ENCODE measurements at places on chromosomes 7 and 10. TPM values are rescaled to one million over a fixed set of nuclear protein-coding genes. Genes with fewer than 3 reads are reported as not detected.

- DNase-seq = no peak
These were observed 11.8 kb downstream of the CEP41 start for GRCh38 chr7:130429019-130429418.

AGR2 gene
- total RNA-seq = not detected

DNA sequence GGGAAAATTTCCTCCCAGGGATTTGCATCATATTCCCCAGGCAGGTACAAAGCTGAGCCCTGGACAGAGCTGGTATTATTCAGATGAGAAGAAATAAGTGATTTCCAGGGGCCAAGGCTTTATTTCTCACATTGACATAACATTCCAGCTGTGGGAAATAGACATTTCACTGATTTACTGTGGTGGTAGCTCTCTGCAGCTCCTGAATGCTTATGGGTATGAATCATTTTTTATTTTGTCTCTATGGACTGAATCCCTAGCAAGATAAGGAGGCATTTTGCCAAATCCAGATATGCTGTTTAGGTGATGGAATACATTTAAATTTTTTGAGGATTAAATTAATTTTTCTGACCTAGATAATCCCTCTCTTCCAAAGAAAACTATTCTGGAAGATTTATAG lies 97.9 kb downstream of the MTPN start:
- no peak for DNase-seq

DNA sequence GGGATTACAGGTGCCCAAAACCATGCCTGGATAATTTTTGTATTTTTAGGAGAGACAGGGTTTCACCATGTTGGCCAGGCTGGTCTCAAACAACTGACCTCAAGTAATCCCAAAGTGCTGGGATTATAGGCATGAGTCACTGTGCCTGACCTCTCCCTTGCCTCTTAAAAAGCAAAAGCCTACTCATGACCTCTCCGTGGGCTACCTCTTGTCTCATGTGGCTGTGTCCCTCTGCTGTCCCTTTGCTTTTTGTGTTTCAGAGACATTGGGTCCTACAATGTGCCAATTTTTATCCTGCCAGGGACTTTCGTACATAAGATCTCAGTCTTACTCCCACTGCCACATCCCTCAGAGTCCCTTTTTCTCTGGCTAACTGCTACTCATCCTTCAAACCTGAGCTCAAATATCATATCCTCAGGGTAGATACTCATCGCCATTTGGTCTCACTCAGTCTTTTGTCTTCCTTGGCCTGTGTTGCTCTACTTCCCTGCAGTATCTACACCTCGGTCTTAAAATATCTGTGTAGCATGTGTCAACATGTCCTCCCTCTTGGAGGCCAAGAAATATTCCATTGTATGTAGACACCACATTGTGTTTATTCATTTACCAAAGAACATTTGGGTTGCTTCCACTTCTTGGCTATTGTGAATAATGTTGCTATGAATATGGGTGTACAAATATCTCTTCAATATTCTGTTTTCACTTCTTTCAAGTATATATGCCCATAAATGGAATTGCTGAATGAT lies 465.0 kb upstream of the KLF6 start:
- no peak for DNase-seq

NRG3 gene
- 8.9 TPM for total RNA-seq

DNA sequence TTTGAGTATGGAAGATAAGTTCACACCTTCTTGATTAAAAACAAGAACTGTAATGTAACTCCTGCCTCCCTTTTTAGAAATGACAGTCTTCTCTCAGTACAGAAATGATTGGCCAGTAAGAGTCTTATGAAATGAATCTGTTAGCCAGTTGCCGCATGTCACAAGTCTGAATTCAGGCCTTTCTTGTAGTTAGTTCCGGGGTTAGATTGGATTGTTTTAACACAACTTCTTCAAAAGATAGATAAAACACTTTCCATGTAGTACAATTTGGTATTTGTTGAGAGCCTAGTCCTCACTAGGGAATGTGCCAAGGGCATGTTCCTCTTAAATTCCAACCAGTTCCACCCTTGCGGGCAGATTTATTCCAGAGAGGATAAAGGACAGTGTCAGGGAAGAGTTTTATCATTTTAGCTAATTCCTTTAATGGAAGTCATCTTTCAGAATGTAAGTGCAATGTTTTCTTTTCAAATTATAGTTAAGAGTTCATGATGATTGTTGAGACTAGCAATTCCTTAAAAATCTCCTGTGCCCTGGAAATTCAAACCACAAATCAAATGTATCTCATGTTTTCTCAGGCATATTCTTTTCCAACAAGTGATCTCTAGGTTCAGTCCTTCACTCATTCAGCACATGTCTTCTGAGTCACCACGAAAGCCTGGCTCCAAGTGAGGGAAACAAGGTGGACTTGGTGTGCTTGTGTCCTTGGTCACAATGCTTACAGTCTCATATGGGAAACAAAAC lies 4.1 kb downstream of the FHIP2A start:
- DNase-seq = no peak

GRCh38 chr10:77350711-77351119 lies 286.9 kb downstream of the KCNMA1 start:
- peak; percentile 41 for DNase-seq

GRCh38 chr7:30771880-30772425 lies 736 bp downstream of the MINDY4 start:
- no peak for DNase-seq

DNA sequence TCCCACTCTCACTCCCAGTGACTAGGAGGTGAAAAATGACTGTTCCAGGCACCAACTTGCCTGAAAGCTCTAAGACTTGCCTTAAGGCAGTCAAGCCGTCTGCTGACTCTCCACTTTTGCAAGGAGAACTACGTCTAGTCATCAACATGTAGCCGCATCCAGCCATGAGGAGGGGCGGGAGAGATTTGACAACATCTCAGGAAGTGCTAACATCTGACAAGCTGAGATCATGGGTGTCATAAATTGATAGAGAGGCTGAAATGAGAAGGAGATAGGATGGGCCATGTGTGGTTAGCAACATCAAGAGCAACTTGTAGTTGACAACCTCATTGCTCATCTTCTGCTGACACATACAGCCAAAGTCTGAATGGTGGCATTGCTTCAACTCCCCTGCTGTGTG lies 9.0 kb upstream of the TBXAS1 start:
- no peak for DNase-seq

HMX3 gene
- total RNA-seq = not detected

- no peak for DNase-seq
These were observed 101.8 kb upstream of the MKLN1 start for GRCh38 chr7:131225619-131226513.

DNA sequence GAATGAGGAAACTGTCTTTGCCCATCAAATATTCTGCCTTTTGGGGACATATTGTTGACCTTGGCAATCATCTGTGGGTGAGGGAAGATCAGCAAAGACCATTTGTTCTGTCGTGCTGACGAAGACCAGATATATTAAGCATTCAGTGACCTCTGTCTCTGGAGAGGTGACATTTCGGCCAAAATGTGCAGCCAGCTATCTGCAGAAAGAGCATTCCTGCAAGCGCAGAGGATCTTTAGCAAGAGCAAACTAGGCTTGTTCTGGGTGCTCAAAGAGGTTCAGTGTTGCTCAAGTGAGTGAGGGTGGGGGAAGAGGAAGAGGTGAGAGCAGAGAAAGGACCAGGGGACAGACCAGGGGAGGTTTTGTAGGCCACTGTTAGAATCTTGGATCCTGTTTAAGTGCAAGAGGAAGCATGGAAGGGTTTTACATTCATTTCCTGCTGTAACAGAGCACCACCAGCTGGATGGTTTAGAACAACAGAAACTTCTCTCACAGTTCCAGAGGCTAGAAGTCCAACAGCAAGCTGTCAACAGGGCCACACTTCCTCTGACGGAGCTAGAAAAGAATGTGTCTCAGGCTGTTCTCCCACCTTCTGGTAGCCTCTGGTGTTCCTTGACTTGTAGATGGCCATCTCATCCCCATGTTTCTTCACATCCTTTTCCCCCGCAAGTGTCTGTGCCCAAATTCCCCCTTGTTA lies 11.2 kb downstream of the C10orf120 start:
- no peak for DNase-seq

LIMK1 gene
- 64.8 TPM for total RNA-seq

- no peak for DNase-seq
These were observed 70.2 kb downstream of the HTR7 start for GRCh38 chr10:90787393-90788198.

DNA sequence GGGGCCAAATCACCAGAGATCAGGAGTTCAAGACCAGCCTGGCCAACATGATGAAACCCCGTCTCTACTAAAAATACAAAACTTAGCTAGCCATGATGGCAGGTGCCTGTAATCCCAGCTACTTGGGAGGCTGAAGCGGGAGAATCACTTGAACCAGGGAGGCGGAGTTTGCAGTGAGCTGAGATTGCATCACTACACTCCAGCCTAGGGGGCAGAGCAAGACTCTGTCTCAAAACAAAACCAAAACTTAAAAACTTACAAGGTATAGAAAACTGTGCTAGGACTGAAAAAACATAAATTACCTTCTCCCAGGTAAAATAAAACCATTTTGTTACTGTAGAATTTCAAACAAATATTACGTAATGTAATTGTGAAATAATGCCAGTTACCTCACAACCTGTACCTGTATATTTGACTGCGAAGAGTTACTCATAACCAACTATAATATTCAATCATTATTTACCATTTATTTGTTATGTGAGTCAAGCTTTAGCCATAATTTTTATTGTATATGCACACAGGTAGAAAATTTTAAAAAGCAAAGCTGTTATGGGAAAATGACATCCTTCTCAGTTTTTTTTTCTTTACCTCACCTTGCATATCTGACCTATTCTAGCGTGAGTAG lies 180.9 kb downstream of the SEMA3A start:
- DNase-seq = no peak

NKX1-2 gene
- not detected for total RNA-seq

ADCYAP1R1 gene
- not detected for total RNA-seq

Data from glomerular endothelial cell (primary cell).